C1 segment of cervical spinal cord (tissue), 14 donors: ENCODE measurements at places on chromosomes 12 and 14.
A peak's percentile ranks its signal among the peaks of the same experiment; 100 is the strongest.

DNA sequence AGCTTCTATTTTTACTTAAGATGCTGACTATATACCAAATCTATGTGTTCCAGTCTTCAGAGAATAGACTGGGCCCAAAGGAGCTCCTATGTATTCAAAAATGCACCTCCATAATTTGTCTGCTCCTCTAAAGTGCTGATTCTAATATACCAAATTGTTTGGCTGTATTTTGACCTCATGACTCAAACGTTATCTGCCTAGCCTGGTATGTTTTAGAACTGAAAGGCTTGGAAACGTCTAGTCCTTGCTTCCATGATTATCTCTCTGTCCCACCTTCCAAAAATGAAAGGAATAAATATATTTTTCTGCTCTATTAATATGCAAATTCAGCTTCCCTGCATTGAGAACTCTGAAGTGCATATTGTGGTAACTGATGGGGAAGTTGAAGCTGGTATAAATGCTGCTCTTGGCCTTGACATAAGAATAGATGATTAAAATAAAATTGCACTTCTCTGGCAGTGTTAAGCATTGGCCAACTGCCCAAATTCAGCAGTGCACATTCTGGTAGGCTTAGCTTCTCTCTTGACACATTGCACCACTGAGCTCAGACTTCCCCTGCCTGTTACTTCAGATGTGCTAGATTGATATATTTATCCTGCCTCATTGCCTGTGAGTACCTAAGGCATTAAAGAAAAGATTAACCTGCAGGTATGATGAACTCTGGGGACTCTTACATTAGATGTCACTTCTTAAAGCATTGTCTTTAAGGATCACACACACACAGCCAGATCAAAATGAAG is 882.3 kb downstream of the RPS29 start:
- DNase-seq, result no peak

DNA sequence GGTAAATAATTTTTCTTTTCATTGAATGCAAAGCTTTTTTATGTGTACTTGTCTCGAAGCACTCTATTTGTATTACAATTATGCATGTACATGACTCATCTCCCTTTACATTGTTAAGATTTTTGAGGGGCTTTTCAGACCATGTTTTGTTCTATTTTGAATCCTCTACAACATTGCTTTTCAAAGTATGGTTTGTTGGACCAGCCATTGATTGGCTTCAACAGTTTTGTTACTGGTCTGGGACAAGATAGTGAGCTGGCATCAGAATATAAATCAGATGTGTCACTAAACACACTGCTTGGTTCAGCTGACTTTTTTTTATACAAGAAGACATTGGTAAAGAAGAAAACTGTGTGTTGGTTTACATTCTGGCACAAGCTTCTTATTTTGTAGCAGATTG is 122.3 kb downstream of the MON2 start:
- no peak for DNase-seq

DNA sequence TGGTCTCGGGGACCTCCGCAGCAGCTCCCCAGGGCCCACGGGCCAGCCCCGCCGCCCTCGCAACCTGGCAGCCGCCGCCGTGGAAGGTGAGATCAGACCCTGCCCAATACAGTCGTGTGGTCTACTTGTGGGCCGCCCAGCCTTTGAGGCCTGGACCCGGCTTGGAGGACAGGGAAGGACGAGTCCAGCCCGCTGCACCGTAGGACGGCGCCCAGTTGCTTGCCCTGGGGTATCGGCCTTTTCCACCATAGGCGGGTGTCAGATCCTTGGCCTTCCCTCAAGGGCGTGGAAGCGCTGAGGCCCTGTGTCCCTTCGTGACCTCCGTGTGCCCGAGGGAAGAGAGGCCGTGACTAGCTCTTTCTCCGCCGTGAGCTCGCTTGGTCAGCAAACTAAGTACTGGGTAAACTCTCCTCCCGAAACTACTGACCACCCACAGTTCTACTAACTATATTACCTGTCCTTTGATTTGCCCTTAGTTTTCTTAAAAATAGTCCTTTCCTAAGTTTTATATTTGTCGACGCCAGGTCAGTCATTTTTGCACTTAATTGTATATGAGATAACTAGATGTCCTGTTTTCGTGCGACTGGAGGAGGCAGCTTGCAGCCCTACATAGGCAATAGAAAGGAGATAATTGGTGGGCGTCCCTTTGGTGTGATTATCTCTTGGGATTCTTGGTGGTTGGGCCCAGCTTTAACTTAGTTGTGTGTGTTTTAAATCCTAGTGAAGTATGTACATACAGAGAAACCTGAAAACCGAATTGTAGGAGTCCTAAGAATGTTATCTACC is 757 bp downstream of the SLC25A3 start:
- no peak for DNase-seq

- no peak for DNase-seq
Measured at GRCh38 chr12:13002301-13003097, 2.4 kb upstream of the HEBP1 start.

- no peak for DNase-seq
Measured at GRCh38 chr14:50397390-50398188, 908 bp upstream of the CDKL1 start.

- no peak for DNase-seq
Measured at GRCh38 chr14:61298824-61299223, 17.7 kb upstream of the TMEM30B start.

DNA sequence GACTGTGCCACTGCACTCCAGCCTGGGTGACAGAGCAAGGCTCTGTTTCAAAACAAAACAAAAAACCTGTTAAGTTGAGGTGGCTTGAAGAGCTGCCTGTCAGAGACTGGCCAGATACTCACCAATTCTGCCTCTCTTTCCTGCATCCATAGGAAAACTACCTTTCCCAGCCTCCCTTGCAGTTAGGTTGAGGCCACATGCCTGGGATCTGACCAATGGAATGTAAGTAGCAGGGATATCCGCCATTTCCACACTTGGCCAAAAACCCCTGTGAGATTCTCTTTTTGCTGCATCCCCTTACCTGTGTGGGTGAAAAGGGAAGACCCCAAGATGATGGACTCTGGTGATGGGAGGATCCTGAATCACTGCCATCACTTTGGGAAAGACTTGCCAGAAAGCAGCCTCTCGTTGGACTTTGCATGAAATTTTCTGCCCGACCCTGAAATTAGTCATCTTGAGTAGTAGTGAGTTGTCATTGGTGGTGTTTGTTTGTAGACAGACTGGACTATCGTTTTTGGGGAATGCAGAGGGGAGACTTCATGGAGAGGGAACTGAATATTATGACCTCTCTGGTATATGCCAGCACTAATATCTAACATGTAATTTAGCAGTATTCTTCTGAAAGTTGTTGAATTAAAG is 14.0 kb downstream of the GPR68 start:
- DNase-seq, result no peak

DNA sequence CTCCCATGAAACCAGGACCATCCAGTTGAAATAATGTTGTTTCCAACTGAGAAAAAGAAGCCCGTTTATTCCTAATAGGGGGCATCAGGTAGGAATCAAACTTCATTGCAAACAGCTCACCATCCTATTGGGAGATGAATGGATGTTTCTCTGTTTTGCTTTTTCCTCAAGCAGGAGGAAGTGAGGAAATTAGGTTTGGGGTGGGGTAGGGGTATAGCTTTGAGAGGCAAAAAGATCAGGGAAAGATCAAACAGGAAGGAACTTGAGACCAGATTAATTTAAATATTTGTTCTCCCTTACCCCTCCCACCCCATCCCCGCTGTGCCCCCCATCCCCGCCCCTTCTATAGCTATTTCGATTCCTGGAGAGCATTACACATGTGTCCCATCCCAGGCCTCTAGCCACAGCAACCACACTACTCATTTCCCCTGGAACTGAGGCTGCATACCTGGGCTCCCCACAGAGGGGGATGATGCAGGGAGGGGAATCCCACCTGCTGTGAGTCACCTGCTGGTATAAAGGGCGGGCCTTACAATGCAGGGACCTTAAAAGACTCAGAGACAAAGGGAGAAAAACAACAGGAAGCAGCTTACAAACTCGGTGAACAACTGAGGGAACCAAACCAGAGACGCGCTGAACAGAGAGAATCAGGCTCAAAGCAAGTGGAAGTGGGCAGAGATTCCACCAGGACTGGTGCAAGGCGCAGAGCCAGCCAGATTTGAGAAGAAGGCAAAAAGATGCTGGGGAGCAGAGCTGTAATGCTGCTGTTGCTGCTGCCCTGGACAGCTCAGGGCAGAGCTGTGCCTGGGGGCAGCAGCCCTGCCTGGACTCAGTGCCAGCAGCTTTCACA is at the start of gene IL23A:
Gene IL23A, plus strand, starts transcription at position 577 of the 850 bp plus-strand sequence. Its CDS starts 161 bp downstream, at position 738.
- no peak for DNase-seq

GRCh38 chr12:40945772-40946171 is 242.3 kb upstream of the PDZRN4 start:
- no peak for DNase-seq

DNA sequence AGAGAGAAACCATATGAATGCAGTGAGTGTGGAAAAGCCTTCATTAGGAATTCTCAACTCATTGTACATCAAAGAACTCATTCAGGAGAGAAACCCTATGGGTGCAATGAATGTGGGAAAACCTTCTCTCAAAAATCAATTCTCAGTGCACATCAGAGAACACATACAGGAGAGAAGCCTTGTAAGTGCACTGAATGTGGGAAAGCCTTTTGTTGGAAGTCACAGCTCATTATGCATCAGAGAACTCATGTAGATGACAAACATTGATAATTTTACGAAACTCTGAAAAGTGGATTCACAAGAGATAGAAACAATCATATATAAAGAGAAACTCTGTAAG is 22.9 kb downstream of the ZNF268 start:
- DNase-seq, result no peak

GRCh38 chr14:33393231-33393894 is 454.7 kb downstream of the NPAS3 start:
- no peak for DNase-seq

DNA sequence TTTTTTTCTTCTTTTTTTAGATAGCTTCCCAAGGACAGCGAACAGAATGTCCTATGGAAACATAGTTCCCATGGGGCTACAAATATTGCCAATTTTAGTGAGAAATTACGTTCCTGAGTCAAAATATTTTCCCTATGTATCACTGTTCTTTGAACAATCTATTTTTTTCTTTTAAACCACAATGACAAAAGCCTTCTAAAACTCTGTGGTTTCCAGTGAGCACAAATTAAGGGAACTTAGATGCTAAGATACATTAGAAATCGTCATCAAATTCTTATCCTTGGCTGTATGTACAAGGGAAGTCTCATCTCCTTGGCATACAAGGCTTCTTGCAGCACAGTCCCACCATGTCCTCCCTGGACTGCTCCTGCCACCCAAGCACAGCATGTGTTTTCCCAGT is 17.9 kb downstream of the CPM start:
- no peak for DNase-seq

- no peak for DNase-seq
Measured at GRCh38 chr14:75205591-75205990, 29.2 kb upstream of the TMED10 start.

GRCh38 chr12:79954037-79954610 is 19.2 kb upstream of the PPP1R12A start:
- DNase-seq, result no peak

- no peak for DNase-seq
Measured at GRCh38 chr14:42961509-42961908, 1354.8 kb downstream of the LRFN5 start.

- no peak for DNase-seq
Measured at GRCh38 chr12:29644536-29645162, 139.1 kb downstream of the TMTC1 start.

GRCh38 chr12:121245951-121246350 is 36.0 kb downstream of the P2RX4 start:
- DNase-seq, result no peak

- DNase-seq, result peak; percentile 19
Measured at GRCh38 chr12:53533471-53533870, 26.2 kb upstream of the NPFF start.

DNA sequence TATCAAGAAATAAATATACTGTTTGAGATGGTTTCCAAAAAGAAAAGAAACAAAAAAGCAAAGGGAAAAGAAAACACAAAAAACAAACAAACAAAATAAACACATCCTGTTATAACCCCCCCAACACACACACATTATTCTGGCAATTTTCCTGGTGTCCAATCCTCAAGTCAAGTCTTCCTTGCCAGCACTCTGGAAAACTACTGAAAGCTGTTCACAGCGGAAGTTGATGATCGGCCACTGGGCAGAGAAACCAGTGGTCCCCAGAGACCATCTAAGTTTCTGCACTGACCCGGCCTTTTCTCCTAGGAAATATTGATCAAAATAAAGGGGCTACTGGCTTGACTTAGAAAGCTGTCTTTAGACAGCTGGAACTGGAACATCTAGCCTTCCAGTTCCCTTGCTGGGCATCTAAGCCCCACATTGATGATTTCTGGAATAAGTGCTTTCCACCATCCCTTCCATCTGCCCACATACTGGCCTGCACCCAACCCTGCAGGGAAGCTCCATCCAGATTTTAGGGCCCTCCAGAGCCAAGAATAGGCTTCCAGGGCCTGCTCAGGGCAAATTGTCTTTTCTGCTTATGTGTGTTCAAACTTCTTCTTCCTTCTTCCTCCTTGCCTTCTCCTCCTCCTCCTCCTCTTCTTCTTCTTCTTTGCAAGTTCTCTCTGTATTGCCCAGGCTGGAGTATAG is 11.6 kb upstream of the PPP1CC start:
- no peak for DNase-seq

DNA sequence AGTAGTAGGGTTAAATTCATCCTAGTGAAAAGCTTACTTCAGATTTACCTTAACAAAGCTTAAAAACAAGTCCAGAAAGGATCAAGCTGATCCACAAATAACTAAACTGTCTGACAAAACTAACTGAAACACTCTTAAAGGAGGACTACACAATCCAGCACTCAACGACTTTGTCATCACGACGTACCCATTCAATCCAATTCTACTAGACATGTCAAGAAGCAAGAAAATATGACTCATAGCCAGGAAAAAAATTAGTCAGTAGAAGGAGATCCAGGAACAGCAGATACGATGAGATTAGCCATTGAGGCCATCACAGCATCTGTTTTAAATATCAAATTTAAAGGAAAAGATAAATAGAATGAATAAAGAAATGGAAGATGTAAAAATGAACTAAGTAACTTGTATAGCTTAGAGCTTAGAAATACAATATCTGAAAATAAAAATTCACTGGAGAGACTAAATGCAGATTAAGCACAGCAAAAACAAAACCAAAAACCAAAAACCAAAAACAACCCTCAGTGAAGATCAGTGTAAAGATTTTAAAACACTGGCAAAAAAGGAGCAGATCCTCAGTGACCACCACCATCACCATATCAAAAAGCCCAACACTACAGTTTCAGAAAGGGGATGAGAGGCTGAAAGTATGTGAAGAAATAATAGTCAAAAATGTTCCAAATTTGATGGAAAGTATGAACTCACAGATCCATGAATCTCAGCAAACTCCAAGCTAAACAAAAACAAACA is 95.0 kb upstream of the CCND2 start:
- no peak for DNase-seq

DNA sequence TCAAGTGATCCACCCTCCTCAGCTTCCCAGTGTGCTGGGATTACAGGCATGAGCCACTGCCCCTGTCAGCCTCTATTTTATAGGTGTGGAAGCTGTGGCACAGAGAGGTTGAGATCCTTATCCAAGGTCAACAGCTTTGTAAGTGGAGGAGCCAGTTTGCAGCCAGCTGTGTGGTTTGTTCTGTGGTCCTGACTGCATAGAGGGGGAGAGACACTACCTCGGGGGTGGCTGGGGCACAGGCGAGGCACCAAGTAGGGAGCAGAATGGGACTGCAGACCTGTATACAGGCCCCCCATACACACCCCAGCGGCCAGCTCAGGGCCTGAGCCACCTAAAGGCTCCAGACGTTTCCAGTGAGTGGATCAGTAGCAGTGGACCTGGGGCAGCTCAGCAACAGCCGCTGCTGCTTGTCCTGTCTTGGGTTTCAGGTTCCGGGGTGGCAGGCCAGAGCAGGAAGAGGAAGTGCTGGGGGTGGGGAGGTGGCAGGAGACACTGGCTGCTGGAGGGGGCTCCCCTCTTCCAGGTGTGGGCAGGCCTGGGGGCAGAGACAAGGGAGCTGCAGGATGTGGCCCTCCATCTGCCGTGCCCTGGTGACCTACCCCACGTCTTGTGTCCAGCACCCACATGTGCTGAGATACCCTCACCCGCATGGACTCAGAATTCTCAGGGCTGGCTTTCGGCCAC is 11.0 kb downstream of the ORAI1 start:
- peak; percentile 15 for DNase-seq
